ENCODE measurements at places on chromosomes 6 and 20. TPM values are rescaled to one million over a fixed set of nuclear protein-coding genes. Genes with fewer than 3 reads are reported as not detected.

- H3K4me3 ChIP-seq: no peak overlapping the region
- no peak overlapping the region for H3K27ac ChIP-seq
- peaks cover under 1% of the 10 kb centered on the region for H3K36me3 ChIP-seq
Observed at GRCh38 chr20:37392441-37393195, 46.7 kb downstream of the SRC start.

GRCh38 chr20:45489083-45489531 lies 19.6 kb downstream of the WFDC2 start:
- no peaks in the 10 kb centered on the region for H3K36me3 ChIP-seq
- H3K27ac ChIP-seq: no peak overlapping the region
- no peak overlapping the region for H3K4me3 ChIP-seq
- no peaks in the 10 kb centered on the region for H3K4me1 ChIP-seq

OTOR gene
- total RNA-seq: not detected

GRCh38 chr6:155200012-155200411 lies 63.8 kb upstream of the CLDN20 start:
- no peak for DNase-seq
- H3K27ac ChIP-seq: no peak overlapping the region
- H3K27me3 ChIP-seq: no peaks in the 10 kb centered on the region
- H3K36me3 ChIP-seq: no peaks in the 10 kb centered on the region

DNA sequence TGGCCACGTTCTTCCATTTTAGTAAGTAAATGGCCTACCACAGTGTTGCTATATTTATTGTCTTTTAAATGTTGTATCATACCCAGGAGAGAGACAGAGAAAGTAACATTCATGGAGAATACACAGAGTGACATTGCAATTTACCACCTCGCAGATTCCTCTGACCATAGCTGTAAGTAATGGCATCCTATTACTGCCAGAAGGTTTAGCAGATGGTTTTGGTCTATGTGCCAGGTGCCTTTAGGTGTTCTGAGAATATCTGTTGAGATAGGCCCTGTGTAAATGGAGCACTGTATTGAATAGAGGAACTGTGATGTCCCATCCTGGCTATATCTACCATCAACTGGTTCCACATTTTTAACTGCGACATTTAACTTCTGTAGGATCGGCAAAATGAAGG lies 559.6 kb downstream of the KIF16B start:
- no peaks in the 10 kb centered on the region for H3K27me3 ChIP-seq
- H3K36me3 ChIP-seq: no peaks in the 10 kb centered on the region
- no peak overlapping the region for H3K4me3 ChIP-seq
- DNase-seq: no peak
- H3K4me1 ChIP-seq: no peaks in the 10 kb centered on the region

DNA sequence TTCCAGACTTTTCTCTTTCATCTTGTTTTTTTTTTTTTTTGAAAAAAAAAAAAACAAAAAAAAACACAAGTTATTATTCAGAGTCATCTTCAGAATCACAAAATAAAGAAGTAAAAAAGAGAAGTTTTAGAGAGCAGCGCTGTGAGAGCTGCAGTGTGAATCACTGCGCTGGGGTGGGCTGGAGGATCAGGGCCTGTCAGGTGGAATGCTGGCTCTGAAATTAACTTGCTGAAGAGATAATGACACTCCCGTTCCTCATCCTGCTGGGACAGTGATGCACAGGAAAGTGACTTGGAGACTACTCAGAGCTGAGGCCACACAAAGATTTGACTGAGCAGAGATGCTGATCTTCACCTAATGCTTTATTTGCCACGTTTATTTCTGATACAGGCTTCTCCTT lies 42.7 kb upstream of the CLDN20 start:
- no peak for DNase-seq
- H3K36me3 ChIP-seq: no peaks in the 10 kb centered on the region
- H3K4me3 ChIP-seq: no peak overlapping the region
- no peaks in the 10 kb centered on the region for H3K4me1 ChIP-seq

DNA sequence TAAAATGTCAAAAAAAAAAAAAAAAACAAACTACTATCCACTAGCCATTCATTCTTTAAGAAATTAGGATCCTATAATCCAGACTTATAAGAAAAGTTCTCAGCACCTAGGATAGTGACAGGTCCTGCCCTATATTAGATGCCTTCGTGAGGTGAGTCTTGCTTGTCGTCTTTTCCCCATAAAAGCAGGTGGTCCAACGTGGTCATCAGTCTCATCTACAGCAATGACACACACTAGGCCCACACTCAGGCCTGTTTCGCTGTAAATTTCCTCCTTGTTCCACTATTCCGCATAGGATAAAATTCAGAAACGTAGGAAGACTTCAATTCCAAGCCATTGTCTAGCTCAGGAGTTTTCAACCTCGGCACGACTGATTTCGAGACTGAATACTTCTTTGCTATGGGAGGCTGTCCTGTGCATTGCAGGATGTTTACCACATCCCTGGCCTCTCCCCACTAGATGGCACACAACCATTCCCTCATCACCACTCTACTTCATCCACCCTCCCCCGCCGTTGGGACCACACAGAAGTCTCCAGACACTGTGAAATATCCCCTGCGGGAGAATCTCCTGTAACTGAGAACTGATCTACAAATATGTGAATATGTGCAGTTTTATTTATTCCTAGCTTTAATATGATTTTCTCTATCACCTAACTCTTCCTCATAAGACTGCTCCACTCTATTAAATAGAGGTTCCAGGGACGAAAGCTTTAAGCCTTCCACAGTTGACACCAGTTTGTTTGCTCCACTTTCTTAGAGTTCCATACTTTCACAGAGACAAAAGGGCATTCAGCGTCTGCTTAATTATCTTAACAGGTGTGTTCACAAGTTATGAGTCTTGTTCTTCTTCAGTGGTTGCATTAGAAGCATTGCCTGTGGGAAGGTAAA lies 346.3 kb downstream of the BMP2 start:
- no peak overlapping the region for H3K27ac ChIP-seq
- no peak for DNase-seq
- H3K36me3 ChIP-seq: no peaks in the 10 kb centered on the region
- no peaks in the 10 kb centered on the region for H3K27me3 ChIP-seq
- no peak overlapping the region for H3K4me3 ChIP-seq

GRCh38 chr6:18347866-18348265 lies 39.3 kb upstream of the RNF144B start:
- H3K4me3 ChIP-seq: no peak overlapping the region
- DNase-seq: no peak
- no peaks in the 10 kb centered on the region for H3K36me3 ChIP-seq

DNA sequence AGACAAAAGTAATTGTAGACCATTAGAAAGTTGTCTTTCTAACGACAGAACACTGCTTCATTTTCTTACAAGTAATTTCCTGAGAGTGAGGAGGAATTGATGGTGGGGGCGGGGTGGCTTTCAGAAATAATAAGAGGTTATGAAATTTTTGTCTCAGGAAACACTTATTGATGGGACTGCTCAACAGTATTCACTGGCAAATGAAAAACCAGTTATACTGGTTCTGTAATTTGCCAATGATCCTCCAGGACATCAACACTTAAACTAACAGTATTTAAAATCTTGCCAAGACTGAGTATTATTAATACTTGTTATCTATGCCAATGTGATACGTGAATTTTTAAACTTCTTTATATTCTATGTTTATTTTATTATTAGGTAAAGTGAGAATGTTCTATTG lies 41.8 kb upstream of the FUT9 start:
- H3K27me3 ChIP-seq: no peaks in the 10 kb centered on the region
- no peaks in the 10 kb centered on the region for H3K36me3 ChIP-seq
- no peak overlapping the region for H3K4me3 ChIP-seq
- no peak overlapping the region for H3K27ac ChIP-seq
